Kidney (tissue), 22 donors: ENCODE measurements at places on chromosomes 11 and 22. TPM values are rescaled to one million over a fixed set of nuclear protein-coding genes. Genes with fewer than 3 reads are reported as not detected.

OR8D1 gene
- not detected for total RNA-seq

E2F8 gene
- total RNA-seq: 0.66 TPM

PEX16 gene
- 38.4 TPM for total RNA-seq

CECR2 gene
- 3.4 TPM for total RNA-seq

BTBD18 gene
- not detected for total RNA-seq

IFTAP gene
- 13.4 TPM for total RNA-seq

KCNQ1 gene
- 45.5 TPM for total RNA-seq

LARGE1 gene
- total RNA-seq: 22.9 TPM

EXPH5 gene
- total RNA-seq: 9.5 TPM

TEX54 gene
- total RNA-seq: not detected

KCNJ11 gene
- total RNA-seq: 4.8 TPM

GNAZ gene
- total RNA-seq: 5.7 TPM

PYGM gene
- 8.6 TPM for total RNA-seq

ALX4 gene
- total RNA-seq: 0.16 TPM

CLDN5 gene
- total RNA-seq: 48.4 TPM

MFNG gene
- 31.1 TPM for total RNA-seq

FOLR2 gene
- total RNA-seq: 31.9 TPM

OR51E1 gene
- total RNA-seq: 1.4 TPM

TCN1 gene
- 1.8 TPM for total RNA-seq

OR52A1 gene
- not detected for total RNA-seq

CHRNA10 gene
- total RNA-seq: 1.2 TPM

FZD4 gene
- total RNA-seq: 41.4 TPM
